NCI-H524 (cell line): ENCODE measurements at places on chromosomes 11 and 22.

DNA sequence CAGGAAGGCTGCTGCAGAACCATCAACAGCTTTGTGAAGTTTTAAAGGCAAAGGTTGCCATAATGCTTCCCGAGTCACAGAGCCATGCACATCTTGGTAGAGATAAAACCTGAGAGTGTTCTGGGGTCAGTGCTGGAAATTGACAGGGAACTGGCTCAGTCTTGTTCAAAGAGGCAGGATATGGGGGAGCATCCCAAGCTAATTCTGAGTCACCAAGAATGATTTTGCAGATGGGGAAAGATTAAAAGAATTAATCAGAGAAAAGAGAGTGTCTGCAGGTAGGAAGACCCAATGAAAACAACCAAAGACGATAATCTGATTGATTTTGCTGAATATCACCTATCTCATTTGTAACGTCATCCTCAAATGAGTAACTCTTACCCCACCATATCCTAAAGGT lies 99.9 kb upstream of the CD44 start:
- DNase-seq = no peak

DNA sequence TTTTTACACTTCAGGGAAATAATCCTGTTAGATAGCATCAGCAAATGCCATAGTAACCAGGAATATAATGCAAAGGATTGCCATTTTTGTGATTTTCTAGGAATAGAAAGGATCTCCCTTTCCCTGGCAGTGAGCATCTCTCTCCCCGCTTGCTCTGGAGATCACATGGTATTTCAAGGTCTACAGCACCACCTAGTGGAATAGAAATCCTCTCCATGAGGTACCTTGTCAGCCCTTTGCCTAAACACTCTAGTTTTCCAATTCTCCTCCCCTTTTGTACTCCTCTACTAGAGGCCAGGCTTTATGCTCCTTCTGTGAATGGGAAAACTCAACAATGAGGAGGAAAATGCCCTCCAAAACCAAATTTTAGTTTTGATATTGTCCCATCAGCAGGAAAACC lies 78.4 kb downstream of the XRRA1 start:
- DNase-seq = no peak

GRCh38 chr11:118592616-118593367 lies 14.6 kb upstream of the PHLDB1 start:
- DNase-seq = no peak

GRCh38 chr11:120563703-120564572 lies 52.4 kb downstream of the GRIK4 start:
- DNase-seq = no peak

DNA sequence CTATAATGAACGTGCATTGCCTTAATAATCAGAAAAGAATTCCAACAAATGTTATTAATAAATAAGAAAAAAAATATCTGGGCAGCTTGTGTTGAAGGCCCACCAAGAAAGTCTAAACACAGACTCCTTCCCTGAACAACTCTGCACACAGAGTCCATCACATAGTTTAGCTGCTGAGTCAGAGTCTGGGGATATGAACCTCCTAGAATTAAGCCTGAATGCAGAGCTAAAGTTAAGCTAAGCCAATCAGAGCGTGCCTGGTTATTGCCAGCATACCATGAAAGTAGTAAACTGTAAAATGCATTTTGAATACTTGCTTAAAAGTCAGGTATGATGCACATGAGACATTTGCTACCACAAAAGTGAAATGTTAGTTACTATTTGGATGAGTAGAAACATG lies 25.6 kb upstream of the TENM4 start:
- DNase-seq = no peak

- DNase-seq = peak; percentile 24
These were observed 14.0 kb downstream of the FJX1 start for GRCh38 chr11:35632301-35632700.

GRCh38 chr11:122036018-122036417 lies 80.0 kb downstream of the BLID start:
- no peak for DNase-seq

DNA sequence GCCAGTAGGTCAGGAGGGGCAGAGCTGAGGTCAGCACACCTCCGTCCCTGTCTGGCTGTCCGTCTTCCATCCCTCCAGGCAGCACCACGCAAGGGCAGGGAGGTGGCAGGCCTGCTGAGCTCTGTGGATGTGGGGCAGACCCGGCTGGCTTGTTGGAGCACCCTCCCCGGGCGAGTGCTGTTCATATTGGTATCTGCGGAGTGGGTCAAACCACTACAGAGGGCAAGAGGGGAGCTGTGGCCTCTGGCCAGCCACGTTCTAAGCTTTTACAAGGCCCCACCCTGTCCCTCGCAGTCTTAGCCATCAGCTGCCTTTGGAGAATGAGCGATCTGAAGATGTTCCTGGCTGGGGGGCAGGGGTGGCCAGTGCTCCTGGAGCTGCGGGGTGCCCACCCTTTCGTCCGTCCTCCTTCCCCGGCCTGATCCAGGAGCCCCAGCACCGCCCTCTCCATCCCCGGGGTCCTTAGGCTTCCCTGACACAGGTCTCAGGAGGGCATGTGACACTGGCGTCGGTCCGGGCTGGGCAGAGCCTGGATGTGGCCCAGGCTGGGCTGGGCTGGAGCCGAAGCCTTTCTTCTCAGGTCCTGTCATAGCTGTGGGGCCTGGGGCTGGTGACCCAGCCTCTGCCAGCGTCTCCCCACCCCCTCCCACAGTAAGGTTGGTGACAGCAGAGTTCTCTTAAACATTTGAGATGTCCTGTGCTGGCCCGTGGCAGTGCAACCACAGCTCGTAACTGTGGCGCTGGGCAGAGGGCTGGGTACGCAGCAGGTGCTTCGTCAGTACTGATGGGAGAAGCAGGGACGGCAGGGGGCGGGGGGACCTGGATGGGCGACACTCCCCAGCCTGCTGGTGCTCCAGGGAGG lies 31.7 kb upstream of the GRAMD4 start:
- DNase-seq = no peak

- peak; percentile 17 for DNase-seq
These were observed 319.7 kb downstream of the CTTN start for GRCh38 chr11:70717936-70718595.

GRCh38 chr22:32737811-32738497 lies 63.6 kb upstream of the TIMP3 start:
- no peak for DNase-seq

- peak; percentile 96 for DNase-seq
These were observed 291.6 kb downstream of the BUD13 start for GRCh38 chr11:116481126-116481675.

GRCh38 chr11:102061276-102061675 lies 14.0 kb downstream of the CFAP300 start:
- DNase-seq = no peak

DNA sequence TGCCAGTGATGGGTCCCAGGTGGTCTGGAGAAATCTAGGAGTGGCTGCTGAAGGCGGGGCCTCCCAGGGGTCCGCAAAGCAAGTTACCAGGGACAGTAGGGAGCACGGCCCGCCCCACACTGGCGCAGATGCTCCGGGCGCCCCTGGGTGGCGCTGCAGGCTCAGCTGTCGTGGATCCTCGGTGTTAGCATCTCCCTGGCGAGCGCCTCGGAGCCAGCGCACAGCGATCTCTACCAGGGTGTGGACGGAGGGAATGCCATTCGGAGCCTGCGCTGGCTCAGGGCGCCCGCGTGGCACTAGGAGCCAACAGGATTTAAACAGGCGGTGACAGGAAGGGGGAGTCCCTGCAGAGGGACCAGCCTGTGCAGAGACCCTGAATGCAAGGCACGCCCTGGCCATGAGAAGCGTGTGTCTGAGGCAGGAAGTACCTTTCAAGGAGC lies 20.2 kb downstream of the FADS3 start:
- DNase-seq = peak; percentile 75

DNA sequence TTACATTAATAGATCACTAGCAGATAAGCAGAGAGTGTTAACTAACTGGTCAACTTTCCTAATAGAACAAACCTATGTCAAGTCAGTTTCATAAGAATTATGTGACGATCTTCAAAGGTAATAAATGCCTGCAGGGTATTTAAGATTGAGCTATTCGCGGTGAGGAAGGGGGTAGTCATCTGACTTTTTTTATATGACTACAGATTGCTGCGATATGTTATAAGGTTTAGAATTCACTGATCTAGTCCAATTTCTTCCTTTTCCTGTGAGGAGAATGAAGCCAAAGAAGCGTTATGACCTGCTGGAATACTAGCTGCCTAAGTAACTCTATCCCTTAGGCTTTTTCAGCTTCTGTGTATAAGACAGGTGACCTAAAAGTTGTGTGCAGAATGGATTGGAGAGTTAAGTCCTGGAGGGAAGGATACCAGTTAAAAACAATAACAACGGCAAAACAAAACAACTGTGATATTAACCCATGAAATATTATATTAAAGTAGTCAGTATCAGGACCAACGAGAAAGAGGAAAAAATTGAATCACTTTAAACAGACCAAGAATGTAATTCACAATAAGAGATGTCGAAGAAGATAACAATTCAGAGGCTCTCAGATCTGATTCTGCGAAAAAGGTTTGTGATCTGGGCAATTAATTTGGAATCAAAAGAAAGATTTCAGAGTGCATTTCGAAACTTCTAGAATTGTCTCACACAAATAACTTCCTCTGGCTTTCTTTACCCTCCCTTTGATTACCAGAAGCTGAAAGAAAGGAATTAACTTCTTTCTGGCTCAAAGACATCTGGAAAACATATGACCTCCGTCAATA lies 630 bp downstream of the CASP4 start:
- DNase-seq = no peak

DNA sequence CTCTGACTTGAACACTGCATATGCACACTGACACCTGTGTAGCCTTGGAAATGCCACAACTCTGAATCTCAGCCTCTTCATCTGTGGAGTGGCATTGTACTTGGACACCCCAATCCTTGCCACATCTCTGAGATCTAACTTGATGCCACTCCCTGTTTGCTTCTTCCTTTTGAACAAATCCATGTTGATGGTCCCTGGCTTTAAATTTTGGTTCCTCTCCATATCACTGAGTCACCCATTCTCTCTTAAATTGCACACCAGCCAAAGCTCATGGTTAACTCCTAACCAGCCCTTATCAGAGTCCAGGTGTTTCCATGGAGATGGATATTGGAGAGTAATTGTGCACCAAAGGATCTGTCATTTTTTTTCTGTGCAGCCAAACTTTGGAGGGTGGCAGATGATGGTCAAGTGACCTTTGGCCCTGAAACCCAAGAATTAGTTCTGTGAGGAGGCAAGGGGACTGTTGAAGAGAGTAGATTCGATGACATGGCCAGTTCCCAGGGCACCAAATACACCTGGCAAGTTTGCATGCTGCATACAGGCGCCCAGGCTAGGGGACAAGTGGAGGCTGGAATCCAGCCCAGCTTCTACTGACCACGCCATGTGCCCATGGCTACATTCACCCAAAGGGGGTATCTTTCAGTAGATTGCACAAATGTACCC lies 25.1 kb upstream of the PAMR1 start:
- no peak for DNase-seq

- DNase-seq = no peak
These were observed 56.0 kb downstream of the ACER3 start for GRCh38 chr11:76916712-76917111.

DNA sequence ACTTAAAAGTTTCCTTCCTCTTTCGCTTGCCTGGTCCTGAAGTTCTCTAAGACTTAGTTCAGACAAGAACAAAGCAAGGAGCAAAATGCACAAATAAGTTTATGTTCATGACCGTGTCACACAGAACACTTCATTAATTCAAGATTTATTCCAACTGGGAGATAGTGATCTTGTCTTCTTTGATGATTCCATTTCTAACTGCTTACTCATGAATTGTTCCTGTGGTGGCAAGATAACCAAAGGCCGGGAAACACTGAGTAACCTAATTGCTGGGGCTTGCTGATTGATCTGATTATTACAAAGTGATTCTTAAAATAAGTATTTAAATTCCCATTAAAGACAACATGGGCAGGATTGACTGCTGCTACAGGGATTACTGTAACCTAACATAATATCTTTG lies 1462.9 kb upstream of the RAG2 start:
- no peak for DNase-seq

GRCh38 chr22:33051960-33052839 lies 6.0 kb downstream of the SYN3 start:
- no peak for DNase-seq

- DNase-seq = no peak
These were observed 408.5 kb downstream of the OPCML start for GRCh38 chr11:133123796-133124195.

GRCh38 chr11:5293028-5293427 lies 8.7 kb downstream of the OR51B4 start:
- no peak for DNase-seq

DNA sequence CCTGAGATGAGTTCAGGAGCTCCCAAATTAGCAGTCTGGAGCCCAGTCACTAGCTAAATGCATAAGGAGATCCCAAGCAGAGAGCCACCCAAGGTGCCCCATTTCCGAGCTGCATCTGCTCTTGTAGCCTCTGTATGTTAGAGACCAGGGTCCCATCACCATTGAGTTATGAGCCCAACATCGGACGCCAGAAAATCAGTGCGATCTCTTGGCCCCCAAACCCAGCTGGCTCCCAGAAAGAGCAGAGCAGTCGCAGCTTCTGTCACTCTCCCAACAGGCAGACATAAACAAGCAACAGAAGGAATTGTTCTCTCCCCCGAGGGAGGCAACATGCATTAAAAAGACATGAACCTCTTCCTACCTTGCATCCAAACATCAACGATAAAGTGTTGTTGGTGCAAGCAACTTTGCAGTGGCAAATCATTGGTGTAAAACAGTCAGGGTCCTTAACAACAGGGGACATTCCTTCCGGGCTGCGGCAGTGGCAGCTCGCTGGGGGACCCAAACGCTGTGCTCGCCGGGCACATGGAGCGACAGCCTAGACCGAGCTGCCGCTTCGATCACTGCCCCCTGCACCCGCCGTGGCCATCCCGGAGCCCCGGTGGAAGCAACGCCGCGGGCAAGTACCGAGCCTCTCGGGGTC lies 907.1 kb downstream of the DLG2 start:
- peak; percentile 46 for DNase-seq

DNA sequence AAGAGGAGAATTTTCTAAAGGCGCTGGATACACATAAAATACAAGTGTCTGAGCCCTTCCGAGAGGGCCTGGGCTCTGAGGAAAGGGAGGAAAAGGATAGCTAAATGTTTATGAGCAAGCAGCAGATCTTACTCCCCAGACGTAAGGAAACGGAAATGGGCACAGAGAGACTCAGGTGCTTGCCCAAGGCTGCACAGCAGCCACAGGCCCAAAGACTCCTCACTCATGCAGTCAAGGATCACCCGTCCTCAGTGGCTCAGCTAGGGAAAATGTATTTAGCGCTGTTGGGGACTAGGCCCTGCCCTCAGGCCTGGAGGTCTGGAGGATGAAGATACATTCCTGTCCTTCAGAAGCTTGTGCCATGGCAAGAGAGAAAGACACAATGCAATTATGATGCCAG lies 107.2 kb upstream of the SYT13 start:
- no peak for DNase-seq

GRCh38 chr22:42925598-42925997 lies 68.5 kb upstream of the ARFGAP3 start:
- DNase-seq = no peak

DNA sequence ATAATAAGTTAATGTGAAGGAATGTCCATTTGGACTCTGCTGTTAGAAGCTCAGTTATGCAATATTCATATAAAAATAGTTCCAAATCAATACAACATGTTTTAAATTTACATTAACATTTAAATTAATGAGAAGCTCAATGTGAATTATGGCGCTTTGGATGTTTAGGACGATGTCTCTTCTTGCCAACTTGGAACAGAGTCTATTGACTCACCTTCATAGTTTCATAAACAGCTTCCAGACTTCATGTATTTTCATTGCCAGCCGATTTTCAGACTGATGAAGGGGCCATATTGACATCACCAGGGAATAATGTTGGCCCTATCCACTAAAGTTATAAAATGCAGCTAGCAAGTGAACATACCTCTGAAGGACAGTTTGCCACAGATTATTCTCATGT lies 1136.2 kb downstream of the LRRC4C start:
- no peak for DNase-seq

- no peak for DNase-seq
These were observed 1404.8 kb downstream of the LRRC4C start for GRCh38 chr11:40054631-40055030.

- DNase-seq = no peak
These were observed 831 bp downstream of the CHST1 start for GRCh38 chr11:45664376-45665205.
